ENCODE measurements at places on chromosomes 1 and 21.

- DNase-seq: no peak
Observed at GRCh38 chr1:102434421-102434820, 437.7 kb upstream of the OLFM3 start.

GRCh38 chr1:8348047-8348776, 30.3 kb downstream of the SLC45A1 start:
- DNase-seq: no peak

DNA sequence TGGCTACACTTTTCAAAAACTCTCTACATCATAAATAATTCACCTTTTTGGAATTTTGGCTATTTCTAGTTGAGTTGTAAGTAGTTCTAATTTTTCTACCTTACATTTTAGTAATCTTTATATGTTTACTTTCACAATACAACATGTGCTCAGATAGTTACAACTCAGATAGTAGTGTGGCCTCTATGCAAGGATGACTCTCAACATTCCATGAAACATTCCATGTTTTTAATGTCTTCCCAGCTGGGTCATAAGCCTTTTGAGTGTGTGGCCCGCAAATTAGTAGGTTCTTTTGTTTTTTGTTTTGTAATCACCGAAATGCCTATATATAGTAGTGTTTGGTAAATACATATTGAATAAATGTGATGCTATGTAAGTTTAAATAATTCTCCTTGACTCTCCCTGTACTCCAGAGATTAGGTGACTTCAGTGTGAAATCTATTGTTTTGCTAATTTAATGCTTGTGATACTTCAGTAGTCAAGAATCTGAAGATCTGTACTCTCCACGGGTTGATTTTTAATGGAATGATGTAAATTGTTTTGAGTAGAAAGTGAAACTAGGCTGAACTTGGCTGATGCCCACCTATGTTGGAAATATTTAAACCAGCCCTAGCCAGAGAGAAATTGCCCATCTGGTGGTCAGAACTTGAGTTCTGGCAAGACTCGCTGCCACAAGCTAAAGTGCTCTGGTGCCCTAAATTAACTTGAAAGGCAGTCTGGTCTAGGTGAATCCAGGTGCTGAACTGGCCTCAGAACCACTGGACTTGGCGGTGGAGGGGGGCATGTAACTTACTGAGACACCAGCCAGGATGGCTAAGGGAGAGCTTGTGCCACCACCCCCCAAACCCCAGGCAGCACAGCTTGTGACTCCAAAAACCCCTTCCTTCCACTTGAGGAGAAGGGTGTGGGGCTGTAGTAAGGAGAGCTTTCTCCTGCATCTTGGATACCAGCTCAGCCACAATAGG, 165.6 kb downstream of the USP25 start:
- DNase-seq: no peak

DNA sequence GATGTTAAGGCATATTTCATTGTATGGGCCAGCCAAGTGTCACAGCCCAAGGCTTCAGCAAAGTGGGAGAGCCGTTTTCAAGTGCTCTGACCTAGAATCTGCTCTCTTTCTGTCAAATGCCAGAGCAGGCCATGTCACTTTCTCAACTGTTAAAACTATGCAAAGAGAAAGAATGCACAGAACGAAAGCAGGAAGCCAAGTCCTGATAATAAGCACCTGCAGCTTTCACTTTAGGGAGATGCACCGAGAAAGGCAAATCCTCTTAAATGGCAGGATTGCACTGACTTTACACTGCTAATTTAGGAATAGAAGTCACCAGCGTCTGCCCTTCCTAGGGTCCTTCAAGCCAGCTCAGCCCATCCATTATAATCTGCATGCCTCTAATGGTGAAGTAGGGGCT, 49.2 kb upstream of the NTPCR start:
- no peak for DNase-seq

DNA sequence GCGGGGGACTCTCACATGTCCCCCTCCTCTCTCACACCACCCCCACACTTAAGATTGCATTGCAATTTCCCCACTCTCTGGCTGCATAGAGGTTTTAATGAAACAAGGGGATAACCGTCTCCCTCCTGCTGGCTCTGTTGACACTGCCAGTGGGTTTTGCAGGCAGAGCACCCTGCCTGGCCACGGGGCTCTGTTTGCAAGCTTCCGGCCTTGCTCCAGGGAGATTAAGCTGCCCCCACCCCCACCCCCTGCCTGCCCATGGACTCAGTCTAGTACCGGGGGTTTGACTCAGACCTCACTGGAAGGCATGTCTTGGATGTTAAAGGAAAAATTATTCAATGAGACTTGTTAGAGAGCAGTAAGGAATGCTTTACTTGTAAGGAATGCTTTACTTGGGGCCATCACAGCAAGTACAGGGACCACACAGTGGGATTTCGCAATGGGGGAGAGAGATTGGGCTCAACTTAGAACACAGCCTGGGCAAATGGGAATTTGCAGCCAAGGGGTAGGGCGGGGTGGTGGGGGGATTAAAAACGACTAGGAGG, 101.0 kb downstream of the AJAP1 start:
- DNase-seq: no peak

DNA sequence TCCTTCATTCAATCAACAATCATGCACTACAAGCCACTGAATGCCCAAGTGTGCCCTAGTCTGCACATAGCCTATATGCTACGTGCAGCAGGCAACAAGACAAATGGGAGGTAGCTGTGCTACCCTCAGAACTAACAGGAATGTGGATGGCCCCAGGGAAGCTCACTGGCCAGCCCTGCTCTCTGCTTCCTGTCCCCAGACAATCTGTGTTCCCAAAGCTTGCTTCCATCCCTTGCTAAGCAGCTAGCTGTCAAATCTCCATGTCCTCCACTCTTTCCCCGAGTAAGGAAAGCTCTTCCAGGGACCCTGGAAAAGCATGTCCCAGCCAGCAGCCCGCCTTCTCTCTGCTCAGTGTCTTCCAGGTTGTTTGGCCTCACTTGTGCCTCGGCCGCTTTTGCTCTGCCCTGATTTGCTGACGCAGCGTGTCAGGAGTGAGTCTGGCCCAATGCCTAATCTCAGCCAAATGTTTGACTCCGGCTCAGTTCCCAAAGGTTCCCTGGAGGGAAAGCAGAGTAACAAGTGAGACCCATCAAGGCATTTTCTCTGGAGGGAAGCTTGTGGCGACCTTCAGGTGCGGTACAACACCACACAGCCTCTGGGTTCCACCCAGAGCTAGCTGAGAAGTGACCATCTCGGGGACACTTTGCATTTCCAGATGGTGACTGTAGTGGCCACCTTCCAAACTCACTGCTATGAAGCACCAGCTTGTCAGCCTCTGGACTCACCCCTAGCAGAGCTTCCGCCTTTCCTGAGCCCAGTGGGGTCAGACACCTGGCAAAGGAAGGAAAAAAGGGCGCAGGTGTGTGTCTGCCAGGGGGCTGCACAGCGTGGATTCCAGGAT, 243.4 kb downstream of the RHOU start:
- no peak for DNase-seq

GRCh38 chr1:115565353-115565752, 76.4 kb upstream of the VANGL1 start:
- DNase-seq: no peak

DNA sequence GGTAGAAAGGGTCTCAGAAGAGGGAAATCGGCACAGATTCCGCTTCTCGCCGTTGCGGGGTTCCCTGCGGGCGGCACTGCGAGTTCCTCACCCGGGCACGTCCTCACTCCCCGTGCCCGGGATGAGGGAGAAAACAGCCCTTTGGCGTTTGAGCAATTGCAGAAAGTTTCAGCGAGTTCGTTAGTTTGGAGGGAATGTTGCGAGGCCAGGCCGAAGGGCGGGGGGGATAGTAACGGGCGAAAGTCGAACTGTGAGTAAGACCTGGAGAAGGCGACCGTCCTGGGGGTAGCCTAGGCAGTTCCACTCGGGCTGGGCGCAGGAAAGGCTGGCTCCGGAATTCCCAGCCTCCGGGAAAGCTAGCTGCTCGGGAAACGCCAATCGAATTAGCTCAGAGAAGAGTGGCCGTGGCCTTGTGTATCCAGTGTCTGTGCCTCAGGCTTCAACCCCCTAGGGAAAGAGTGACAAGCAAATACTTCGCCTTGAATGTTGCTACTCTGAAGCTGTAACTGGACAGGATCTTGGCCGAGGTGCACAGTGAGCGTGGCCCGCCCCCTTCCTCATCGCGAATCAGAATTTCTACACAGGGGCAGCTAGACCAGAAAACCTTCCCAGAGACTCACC, 787 bp downstream of the PTGFR start:
- no peak for DNase-seq

DNA sequence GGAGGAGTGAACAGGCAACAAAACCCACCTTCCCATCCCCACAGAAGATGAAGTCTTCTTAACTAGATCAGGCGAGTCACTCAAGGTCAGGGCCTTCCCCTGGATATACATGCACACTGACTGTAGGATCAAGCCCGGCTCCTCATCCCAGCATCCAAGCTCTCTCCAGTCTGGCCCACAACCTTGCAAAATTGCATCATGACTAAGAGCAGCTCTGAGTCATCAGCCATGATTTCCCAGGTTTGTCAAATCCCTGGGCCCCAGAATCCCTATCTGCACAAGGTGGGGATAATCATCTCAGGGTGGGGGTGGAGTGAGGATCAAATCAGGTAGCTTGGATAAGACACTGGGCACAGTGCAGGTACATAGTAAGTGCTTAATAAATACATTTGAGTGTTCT, 199.3 kb upstream of the GRIK3 start:
- no peak for DNase-seq

- DNase-seq: no peak
Observed at GRCh38 chr1:1440262-1441001, 4.9 kb downstream of the VWA1 start.

GRCh38 chr1:186841599-186841998, 12.8 kb downstream of the PLA2G4A start:
- no peak for DNase-seq

DNA sequence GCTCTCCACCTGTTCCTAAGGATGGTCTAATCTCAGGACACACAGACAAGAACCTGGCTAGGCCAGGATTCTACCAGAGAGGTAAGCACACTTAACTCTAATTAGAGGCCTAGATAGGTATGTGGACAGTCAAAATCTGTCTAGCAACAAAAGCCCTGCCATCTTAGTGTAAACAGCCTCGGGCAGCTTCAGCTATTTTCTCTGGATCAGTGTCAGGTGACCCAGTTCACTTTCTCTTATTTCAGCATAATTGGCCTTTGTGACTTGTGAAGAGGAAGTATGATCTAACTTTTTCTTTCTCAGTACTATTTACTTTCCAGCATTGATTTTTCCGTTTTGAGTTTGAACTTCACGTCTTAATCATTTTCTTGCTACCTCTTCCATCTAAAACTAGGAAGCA, 217.7 kb downstream of the CRB1 start:
- DNase-seq: no peak

DNA sequence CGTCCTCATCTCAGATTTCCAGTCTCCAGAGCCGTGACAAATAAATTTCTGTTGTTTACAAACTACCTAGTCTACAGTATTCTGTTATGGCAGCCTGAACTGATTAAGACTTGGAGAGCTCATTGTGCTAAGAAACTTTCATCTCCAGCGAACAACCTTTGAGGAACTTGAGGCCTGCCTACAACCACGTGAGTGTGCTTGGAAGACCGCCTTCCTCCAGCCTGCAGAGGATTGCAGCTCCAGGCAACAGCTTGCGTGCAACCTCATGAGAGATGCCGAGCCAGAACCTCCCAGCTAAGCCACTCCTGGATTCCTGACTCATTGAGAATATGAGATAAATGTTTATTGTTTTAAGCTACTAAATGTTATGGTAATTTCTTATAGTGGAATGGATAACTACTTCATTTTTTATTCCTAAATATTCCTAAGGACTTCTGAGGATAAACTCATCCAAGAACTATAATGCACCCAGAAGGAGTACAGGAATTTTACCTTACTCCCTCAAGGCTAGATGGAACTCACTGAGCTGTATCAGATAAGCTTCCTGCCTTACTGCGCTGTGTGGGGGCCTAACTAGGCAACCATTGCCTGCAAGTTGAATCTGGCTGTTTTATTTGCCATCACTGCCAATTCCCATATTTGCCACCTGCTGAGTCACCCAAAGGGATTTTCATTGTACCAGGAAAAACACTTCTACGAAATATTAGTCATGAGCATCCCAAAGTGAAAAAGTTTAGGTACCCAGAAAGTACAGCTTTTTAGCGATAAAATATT, 17.6 kb downstream of the FAM177B start:
- DNase-seq: no peak

DNA sequence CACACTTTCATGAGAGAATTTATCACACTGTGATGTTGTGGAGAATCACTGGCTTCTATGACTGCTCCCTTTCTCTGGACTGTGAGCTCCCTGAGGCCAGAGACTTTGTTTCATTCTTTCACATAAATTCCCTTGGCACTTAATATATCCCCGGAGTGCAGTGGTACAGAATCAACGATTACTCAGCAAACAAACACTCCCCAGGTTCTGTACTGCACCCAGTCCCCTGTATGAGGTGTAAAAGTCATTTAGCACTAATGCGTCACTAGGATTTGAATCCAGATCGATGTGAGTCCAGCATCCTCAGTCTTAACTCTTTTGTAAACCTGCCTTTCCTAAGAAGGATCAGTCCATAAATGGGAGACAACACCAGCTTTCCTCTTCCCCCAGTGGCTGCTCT, 6.8 kb upstream of the UTP25 start:
- DNase-seq: no peak

GRCh38 chr1:55358581-55358980, 143.4 kb upstream of the USP24 start:
- no peak for DNase-seq

DNA sequence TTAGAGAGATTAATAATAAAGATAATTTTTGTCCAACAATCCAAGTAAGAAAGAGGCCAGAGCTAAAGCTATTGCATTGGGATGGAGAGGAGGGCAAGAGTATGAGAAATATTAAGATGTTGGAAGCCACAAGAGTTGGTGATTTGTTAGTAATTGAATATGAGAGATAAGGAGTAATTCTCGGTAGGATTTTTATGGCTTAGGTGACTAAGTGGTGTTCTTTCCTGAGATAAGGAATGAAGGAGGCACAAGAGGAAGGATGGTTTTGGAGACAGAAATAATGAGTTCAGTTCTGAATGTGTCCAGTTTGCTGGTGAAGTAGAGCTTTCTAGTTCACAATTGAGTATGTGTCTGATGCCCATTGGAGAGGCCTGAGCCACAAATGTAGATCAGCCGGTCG, 9.4 kb downstream of the TRMT13 start:
- no peak for DNase-seq

- DNase-seq: no peak
Observed at GRCh38 chr1:84574936-84575335, 696 bp upstream of the CTBS start.

- DNase-seq: no peak
Observed at GRCh38 chr1:233673947-233674431, 60.1 kb downstream of the KCNK1 start.

GRCh38 chr1:104238991-104239390, 489.3 kb downstream of the AMY1C start:
- DNase-seq: no peak

DNA sequence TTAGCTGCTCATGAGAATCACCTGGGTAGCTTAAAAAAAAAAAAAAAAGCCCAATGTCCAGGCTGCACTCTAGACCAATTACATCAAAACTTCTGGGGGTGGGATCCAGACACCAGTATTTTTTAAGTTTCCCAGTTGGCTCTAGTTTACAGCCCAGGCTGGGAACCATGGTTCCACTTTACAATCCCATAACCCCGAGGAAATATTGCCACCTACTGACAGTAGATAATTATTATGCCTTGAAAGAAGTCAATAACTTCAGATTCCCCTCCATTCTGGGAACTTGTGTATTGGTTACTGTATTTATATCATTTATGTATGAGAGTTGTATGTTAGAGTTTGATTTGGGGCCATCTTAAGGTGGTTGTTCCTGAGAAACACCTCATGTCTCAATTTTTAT, 100.2 kb downstream of the SPATA46 start:
- DNase-seq: no peak
